SIG-M5 (cell line): ENCODE measurements at places on chromosomes 3 and 15.
A peak's percentile ranks its signal among the peaks of the same experiment; 100 is the strongest.

DNA sequence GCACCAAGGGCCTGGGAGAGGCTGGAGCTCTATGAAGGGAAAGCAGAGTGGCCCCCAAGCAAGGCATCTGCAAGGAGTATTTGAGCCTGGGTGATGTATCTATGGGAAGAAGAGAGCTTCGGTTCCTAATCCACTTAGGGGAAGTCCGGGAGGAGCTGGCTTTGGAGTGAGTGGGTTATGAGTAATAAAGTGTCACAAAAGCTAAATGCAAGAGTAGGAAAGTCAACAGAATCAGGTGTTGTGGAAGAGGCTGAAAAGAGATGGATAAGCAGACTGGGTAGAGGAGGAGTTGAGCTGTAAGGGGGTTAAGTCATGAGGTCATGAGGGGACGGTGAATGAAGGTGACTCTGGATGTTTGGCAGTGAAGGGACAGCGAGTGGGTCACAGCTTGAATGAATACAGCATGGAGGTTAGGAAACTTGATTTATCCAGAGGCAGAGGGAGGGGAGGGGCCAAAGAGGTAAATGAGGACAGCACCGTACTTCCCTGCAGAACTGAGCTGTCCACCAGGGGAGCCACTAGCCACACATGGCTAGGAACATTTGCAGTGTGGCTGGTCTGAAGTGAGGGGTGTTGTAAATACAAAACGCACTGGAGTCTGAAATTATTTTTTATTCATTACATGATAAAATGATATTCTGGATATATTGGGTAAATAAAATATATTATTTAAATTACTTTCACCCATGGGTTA, 83.3 kb downstream of the ADCY5 start:
- no peak for DNase-seq

GRCh38 chr3:47362701-47363100, 18.1 kb upstream of the PTPN23 start:
- no peak for DNase-seq

DNA sequence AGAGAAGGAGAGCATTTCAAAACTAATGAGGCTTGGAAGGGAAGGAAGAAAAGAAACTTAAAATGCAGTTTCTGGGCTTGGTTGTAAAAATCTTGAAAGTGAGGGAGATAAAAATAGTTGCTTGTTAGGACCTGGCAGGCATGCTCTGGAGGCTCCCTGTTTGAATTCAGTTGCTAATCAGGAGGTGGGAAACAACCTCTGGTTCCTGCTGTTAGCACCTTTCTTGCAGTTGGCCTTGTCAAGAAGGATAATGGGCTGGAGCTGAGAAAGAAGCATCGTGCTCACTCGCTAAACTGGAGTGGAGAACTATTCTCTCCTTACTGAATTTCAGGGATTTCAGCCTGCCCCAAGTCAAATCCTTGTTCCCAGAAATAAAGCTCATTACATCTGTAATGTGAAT, 23.4 kb downstream of the SNAPC5 start:
- no peak for DNase-seq

GRCh38 chr3:182979674-182980191, 605 bp downstream of the DCUN1D1 start:
- no peak for DNase-seq

DNA sequence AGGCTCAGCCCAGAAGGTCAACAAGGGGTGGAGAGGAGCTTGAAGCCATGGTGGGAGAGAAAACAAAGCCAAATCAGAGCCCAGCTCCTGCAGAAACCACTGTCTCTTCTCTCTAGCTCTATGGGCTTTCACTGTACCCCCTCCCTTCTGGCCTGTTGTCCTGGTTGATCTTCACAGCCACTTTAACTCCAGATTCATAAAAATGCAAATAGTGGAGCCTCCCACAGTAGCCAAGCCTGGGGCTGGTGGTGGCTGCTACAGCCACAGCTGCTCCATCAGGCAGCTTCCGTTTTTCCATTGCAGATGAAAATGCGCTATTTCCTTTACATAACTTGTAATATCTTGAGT, 20.7 kb upstream of the CAV3 start:
- no peak for DNase-seq

GRCh38 chr3:141726483-141726882, 11.6 kb upstream of the RNF7 start:
- DNase-seq: no peak

DNA sequence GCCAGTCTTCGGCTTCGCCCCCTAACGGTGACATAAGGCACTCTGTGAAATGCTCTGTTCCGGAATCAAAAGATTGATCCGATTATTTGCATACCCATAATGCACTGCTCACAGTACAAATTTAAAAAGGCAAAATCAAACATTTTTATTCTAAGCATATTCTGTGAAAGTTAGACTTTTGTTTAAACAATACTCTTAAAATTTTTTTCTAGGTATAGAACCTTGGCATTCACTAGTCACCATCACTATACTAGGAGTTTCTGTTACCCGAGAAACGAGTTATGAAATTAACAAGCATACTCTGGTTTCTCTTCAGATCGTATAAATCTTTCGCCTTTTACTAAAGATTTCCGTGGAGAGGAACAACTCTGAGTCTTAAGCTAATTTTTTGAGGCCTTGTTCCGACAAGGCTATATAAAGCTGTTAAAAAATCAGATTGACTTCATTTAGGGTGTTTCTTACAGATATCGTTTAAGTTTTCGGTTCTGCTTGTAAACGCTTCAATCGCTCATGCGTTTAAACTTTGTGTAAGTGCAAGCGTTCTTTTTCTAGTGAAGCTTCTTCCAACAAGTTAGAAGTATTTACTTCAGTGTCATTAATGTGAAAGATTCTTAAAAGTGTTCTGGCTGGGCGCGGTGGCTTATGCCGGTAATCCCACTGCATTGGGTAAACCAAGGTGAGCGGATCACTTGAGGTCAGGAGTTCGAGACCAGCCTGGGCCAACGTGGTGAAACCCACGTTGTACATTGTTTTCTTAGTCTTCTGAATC, at the start of gene RNU5B-1:
Gene RNU5B-1, plus strand, starts transcription at position 297 of the 769 bp plus-strand sequence.
- peak; percentile 88 for DNase-seq

DNA sequence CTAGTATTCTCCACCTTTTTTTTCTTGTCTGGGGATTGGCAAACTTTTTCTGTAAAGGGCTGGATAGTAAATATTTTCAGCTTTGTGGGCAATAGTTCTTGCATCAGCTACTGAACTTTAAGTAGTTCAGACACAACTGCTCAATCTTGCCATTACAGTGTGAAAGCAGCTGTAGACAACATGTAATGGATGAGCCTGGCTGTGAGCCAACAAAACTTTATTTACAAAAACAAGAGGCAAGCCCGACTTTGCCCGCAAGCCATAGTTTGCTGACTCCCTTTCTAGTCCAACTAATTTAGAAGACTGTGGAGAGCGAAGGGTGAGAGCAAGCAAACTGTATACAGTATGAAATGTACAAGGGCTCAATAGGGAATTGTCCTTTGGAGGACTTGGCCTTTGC, 6.2 kb downstream of the FRMD4B start:
- no peak for DNase-seq

DNA sequence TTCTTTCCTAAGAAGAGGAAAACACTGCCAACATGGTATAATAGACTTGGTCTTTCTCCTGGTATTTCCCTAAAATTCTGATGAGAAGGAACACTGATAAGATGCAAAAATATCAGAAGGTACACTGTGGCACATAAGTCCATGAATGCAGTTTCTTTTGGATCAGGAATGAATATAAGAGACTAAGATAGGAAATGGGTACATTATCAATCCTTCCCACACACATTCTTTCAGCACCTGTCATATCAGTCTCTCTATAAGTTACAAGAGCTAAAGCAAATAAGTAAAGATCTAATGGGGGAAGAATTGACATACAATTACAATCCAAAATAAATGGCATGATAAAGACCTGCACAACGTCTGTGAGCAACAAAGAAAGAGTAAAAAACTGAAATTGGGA, 1101.0 kb downstream of the ROBO2 start:
- DNase-seq: no peak

DNA sequence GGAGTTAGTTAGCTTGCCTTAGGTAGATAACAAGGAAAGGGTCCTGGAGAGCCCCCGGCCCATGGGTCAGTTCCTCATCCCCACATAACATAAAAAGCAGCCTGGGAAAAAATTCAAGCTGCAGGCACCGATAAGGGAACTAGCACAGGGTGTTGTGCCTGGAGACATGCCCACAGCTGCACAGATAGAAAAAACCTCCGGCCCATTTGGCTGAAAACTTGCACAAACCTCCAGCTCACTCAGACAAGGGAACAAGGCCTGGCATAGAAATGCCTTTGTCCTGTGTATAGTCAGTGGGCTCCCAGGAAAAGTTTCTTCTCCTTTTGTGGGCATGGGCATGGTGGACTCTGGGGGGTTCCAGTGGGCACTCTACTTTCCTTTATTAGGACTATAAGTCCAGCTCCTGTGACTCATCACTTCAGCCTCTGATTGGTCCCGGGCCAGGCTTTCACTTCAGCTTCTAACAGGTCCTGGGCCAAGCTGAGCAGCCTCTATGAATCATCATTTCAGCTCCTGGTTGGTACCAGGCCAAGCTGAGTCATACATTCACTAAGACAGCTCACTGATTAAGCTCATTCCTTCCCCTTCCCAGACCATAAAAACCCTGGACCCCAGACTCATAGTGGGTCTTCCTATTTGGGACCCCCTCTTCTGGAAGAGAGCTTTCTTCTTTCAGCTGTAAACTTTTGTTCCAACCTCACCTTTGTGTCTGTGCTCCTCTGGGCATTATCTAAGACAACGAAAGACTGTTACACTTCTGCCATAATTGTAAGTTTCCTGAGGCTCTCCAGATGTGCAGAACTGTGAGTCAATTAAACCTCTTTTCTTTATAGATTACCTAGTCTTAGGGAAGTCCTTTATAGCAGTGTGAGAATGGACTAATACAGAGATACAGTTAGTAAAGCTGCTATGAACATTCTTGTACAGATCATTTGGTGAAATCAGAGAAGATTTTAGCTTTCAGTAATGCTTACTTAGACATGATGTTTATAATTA, 348.0 kb upstream of the DPPA4 start:
- DNase-seq: no peak

- DNase-seq: peak; percentile 22
Observed at GRCh38 chr15:66851311-66852063, 149.5 kb downstream of the SMAD6 start.

DNA sequence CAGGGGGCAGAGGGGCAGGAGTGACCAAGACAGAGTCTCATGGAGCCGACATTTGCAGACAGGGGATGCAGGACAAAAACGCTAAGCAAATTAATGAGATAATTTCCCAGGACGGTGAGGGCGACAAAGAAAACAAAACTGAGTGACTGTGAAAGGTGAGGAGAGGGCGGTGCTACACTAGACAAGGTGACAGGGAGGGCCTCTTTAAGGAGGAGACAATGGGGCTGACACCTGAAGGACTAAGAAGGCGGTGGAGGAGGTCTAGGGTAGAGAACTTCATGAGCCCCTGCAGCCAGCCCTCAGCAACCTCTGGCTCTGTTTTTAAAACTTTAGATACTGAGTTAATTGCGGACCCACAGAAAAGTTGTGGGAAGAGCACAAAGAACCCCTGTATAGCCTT, 41.6 kb downstream of the IQSEC1 start:
- no peak for DNase-seq

DNA sequence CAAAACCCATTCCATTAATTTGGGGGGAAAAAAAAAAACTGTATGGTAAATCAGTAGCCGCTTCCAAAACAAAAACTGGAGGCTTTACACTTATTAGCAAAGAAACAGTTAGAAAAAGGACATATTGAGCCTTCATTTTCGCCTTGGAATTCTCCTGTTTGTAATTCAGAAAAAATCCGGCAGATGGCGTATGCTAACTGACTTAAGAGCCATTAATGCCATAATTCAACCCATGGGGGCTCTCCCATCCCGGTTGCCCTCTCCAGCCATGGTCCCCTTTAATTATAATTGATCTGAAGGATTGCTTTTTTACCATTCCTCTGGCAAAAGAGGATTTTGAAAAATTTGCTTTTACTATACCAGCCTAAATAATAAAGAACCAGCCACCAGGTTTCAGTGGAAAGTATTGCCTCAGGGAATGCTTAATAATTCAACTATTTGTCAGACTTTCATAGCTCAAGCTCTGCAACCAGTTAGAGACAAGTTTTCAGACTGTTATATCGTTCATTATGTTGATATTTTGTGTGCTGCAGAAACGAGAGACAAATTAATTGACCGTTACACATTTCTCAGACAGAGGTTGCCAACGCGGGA, 9.4 kb upstream of the RPL24 start:
- DNase-seq: no peak

DNA sequence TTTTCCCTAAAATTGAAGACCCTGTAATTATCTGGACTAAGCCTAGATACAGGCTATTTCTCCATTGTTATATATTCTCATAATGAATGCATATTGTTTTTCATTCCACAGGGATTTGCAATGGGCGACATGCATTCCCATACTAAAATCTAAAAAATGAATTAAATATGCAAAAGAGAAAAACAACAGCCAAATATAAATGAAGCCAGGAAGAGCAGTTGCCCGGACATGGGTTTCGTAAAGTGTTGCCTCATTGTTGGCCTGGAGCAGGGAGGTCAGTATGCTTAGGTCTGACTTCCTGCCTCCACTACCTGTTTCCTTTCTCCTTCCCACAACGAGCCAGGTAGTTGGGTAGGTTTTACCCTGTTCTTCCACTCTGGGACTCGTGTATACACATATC, 27.1 kb upstream of the SLCO3A1 start:
- no peak for DNase-seq

- no peak for DNase-seq
Observed at GRCh38 chr15:50594311-50594710, 47.8 kb upstream of the USP50 start.

- DNase-seq: no peak
Observed at GRCh38 chr3:165786013-165786412, 51.2 kb downstream of the BCHE start.

- no peak for DNase-seq
Observed at GRCh38 chr3:18369551-18370185, 55.5 kb downstream of the SATB1 start.

GRCh38 chr3:63508305-63508704, 144.2 kb upstream of the SNTN start:
- DNase-seq: no peak

DNA sequence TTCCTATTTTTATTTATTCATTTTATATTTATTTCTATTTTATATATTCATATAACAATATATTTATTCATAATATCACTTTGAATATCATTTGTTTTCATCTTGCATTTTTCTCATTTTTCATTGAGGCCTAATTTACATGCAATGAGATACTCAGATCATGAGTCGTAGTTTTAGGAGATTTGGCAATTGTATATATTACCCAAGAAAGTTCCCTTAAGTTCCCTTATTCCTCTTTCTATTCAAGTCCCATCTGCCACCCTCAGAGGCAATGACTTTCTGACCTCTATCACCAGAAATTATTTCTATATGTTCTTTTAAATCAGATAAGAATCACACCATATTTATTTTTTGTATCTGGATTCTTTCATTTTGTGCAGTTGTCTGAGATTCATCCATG, 329.1 kb upstream of the TPRG1 start:
- peak; percentile 56 for DNase-seq

GRCh38 chr15:79798311-79798710, 98.5 kb downstream of the MTHFS start:
- no peak for DNase-seq

DNA sequence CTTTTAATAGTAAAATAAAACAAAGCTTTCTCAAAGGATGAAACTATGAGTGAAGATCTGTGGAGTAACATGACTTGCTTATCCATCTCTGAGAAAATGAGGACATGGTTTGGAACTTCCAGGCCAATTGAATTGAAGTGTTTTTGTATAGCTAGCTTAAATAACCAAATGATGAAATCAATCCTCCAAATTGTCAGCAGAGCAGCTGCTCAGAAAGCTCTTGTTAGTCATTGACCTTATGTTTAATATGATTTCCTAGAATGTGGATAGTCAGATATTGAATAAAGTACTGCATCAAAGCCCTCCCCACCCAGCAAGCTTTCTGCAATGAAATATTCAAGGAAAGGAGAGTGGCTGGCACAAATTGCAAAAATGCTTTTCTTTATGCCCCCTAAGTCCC, 437.2 kb downstream of the MFSD1 start:
- DNase-seq: no peak

- DNase-seq: no peak
Observed at GRCh38 chr3:32404714-32405113, 13.1 kb downstream of the CMTM7 start.
